AG09309 (cell line): ENCODE measurements at places on chromosomes 4 and X.

- no peak for DNase-seq
Observed at GRCh38 chr4:117084866-117085701, at the start of gene TRAM1L1. Gene TRAM1L1, minus strand, starts transcription at chr4:117085576. Its CDS starts 183 bp downstream, at chr4:117085393.

DNA sequence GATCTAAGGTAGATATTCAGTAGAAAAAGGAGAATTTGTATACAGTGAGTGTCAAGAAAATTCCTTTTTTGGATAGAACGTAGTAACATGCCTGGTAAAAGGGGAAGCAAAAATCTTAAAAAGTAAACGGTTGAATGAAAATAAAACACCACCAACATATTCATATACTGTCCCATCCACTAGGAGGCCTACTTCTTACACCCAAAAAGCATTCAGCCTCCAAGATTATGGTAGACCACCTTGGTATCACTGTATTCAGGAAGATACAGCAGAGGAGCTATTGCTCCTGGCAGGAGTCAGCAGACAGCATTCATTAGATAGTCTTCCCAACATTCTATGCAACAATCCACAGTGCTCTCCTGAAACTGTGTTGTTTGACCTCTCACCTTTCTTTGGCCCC lies 274.6 kb upstream of the MAGEB2 start:
- no peak for DNase-seq

GRCh38 chrX:8067754-8068462 lies 103.2 kb downstream of the VCX2 start:
- DNase-seq, result no peak

GRCh38 chr4:25098964-25099891 lies 61.0 kb downstream of the SEPSECS start:
- DNase-seq, result peak; percentile 34

GRCh38 chr4:156931267-156931666 lies 40.3 kb downstream of the PDGFC start:
- peak; percentile 57 for DNase-seq

DNA sequence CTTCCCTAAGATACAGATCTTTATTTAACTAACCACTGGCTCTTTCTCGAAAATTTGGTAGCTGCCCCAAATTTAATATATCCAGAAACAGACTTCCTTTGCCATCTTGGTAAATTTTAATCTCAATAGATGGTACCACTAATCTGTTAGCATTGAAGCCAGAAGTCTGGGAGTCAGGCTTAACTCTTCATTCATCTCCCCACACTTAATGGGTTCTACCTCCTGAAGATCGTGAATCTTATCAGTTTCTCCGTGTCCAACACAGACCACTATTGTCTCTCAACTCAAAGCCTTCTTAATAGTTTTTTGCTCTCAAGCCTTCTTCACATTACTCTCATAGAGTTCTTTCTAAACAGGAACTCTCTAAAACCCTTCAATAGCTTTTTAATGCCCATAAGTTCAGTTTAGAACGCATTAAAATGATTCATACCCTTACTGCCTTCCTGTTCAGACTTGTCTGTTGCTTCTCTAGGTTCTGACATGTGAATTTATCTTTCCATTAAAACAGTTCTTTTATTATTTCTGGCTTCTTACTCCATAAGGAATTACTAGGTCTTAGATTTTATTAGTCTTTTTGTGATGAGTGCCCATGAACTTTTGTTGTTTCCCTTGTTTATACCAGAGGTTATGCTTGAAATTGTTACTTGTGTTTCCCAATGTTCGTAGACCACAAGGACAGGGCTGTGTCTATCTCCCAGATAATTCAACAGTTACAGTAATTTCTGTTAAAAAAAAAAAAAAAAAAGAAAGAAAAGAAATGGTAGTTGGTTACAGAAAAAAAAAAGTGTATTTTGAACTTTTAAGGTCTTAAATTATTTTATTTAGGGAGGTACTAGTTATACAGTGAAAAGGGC lies 54.7 kb downstream of the SMARCAD1 start:
- no peak for DNase-seq

DNA sequence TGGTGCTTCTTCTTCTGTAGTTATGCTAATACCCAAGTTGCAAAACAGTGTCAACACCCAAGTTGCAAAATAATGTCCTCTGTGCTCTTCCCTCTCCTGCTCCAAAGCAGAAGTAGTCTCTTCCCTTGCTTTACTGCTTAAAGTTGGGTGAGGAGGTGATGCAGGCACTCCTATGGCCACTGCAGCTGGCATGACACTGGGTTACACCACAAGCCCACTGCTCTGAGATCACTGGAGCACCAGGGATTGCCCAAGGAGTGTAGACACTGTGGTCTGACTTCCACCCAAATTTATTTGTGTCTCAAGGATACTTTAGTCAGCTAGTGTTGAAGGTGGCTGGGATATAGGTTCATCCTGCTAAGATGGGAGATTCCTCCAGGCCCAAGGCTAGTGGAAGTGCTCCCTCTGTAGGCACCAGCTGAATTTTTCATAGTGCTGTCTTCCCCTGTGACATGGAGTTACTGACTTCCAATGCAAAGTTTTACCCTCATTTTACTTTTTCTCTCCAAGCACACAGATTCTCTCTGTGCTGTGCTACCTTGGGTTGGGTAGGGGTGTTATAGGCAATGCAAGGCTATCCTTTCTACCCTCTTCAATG lies 196.2 kb upstream of the TENT5D start:
- no peak for DNase-seq

DNA sequence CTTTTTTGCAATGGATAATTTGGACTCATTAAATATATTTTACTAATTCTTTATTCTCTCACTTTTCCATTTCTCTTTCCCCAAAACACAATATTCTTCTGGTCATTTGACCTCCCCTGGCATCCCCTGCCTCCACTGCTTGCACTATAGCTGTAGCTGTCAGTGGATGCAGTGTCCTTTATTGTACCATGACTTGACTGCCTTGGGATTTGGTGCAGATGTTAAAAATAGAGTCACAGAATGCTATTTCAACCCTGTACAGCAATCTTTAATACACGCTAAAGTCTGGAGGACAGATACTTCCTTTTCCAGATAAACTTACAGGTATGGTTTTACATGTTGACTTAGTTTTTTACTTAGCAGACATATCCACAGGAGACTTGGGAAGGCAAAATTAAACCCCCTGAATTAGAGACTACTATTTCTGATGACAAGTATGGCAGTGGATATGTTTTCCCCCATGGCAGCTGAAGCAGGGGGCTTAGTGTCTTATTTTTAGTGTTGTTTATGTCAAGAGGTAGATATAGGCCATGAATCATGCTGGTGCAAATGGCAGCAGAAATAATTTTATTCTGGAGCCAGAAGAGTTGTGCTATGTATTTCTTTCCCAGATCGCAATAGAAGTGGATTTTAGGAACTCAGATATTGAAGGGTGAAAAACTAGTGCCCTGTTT lies 461.4 kb downstream of the NAF1 start:
- no peak for DNase-seq

DNA sequence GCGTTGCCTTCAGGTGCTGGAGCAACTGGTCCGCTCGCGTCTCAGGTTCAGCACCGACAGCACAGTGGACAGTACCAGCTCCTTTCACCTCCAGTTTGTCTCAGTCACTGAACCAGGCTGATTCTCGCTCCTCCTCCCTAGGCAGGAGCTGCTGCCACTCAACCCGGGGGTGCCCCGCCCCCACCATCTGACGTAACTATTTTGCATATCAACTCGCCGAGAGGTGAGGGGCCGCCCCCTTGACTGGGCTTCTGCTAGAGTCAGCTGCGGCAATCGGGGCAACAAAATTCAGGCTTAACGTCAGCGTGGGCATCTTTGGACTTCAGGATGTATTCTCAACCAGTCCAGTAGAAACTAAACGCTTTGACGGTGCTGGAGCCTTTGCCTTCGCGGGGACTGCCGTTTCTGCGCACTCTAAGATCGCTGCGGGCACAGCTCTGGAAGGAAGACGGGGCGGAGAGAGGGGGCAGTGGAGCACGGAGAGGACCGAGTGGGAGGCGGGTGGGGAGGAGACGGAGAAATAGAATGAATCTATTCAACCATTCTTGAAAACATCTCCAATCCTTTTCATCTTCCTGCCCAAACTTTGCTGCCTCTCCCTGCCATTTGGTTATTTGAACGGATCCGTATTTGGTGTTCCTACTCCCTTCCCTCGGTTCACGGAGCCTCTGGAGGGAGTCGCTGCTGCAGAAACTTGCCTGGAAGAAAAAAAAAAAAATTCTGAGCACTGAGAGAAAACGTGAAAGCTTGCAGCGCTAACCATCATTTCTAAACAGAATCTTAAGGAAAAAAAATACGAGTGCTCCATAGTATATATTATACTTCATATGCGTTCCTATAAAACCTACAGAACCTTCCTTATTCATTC lies at the start of gene FSTL5:
TSS of gene FSTL5 (minus strand) at position 109 of the 868 bp plus-strand sequence. CDS start 52,604 bp downstream, outside the sequence.
- DNase-seq, result no peak
